Suppressor macrophage (primary cell): ENCODE measurements at places on chromosomes 11 and 22.

- no peak for DNase-seq
Observed at GRCh38 chr11:73001615-73002014, 140.5 kb downstream of the FCHSD2 start.

- DNase-seq, result no peak
Observed at GRCh38 chr11:117759305-117759704, 37.7 kb downstream of the DSCAML1 start.

- DNase-seq, result peak; percentile 71
Observed at GRCh38 chr11:32312865-32313403, 122.4 kb downstream of the WT1 start.

GRCh38 chr22:31637447-31637890 lies 24.5 kb downstream of the PISD start:
- DNase-seq, result peak; percentile 87

DNA sequence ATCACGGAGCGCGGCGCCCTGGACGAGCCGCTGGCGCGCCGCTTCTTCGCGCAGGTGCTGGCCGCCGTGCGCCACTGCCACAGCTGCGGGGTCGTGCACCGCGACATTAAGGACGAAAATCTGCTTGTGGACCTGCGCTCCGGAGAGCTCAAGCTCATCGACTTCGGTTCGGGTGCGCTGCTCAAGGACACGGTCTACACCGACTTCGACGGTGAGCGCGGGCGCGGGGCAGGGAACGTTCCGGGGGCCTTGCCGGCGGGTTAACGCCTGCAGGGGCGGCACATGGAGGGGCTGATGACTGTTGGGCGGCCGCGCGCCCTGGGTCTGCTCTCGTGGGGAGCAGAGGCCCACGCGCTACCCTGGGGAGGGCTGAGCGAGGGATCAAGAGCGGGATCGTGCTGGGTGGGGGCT lies 1.0 kb downstream of the PIM3 start:
- no peak for DNase-seq

GRCh38 chr11:130177782-130178181 lies 18.2 kb downstream of the ST14 start:
- no peak for DNase-seq

GRCh38 chr11:100827934-100828661 lies 141.0 kb downstream of the ARHGAP42 start:
- no peak for DNase-seq
